T-helper 9 cell (primary cell): ENCODE measurements at places on chromosomes 6 and 20.

DNA sequence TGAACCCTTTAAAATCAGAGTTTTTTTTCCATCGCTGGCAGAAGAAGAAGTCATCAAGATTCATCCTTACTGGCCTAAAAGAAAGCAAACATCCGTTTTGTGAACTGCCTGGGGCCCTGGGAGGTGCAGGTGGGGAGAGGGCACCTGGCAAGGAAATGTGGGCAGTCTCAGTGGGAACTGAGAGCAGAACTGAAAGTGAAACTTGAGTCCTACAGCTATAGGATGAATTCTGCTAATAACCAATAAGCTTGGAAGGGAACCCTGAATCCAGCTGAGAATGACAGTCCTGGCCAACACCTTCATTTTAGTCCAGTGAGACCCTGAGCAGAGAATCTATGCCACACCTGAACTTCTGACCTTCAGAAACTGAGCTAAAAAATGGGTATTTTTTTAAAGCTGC, 130.1 kb upstream of the ASCC3 start:
- DNase-seq: no peak

- no peak for DNase-seq
Measured at GRCh38 chr20:48064929-48065328, 279.6 kb upstream of the SULF2 start.

- no peak for DNase-seq
Measured at GRCh38 chr6:87482366-87482765, 9.6 kb downstream of the SLC35A1 start.

- DNase-seq: no peak
Measured at GRCh38 chr20:22815206-22815551, 219.9 kb upstream of the SSTR4 start.

DNA sequence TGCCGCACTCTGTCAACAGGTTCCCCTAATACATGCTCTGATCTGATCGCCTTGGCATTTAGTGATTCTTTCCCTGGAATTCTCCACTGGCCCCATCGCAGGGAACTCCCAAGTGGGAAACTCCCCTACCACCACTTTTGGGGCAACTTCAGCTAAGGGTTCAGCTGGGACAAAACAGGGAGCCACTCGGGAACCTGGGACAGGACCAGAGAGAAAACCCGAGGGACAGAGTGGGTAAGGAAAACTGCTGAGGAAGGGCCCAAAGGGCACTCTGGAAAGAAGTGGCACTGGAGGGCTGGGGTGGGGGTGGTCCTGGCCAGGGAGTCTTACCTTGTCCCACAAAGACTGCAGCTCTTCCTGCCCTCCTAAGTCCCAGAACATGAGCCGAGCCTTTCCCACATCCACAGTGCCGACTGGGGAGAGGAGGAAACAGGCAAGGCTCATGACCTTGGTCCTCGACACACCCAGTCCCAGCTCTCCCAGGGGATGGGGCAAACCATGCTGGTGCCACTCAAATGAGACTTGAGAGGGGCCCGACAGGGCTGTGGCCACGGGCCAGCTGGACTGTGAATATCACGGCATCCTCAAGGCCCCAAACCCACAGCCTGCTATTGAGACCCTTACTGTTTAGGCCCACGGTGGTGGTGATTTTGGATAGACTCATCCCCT, 1.6 kb downstream of the ARFRP1 start:
- no peak for DNase-seq

- DNase-seq: no peak
Measured at GRCh38 chr20:58652606-58653294, 1.7 kb downstream of the STX16 start.

DNA sequence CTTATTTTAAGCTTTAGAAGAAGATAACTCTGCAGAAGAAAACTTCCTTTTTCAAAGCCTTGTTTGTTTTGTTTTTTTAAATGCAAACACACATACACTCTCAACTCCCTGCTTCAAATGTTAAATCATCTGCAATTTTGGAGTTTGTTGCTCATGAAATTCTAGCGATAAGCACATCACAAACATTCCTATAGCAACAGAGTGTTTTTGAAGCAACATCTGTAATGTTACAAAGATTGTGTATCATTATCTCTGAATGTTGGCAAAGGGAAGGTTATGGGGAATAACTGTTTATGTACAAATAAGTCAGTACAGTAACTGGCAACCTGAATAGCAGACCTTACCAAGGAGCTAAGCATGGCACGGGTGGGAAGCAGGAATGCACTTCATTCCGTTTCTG, 84.8 kb upstream of the MRPS10 start:
- no peak for DNase-seq

- DNase-seq: no peak
Measured at GRCh38 chr6:36997811-36998722, 7.4 kb upstream of the FGD2 start.

- no peak for DNase-seq
Measured at GRCh38 chr6:79604583-79605037, 26.5 kb upstream of the SH3BGRL2 start.

GRCh38 chr6:137784583-137784982, 82.5 kb upstream of the TNFAIP3 start:
- no peak for DNase-seq

- DNase-seq: no peak
Measured at GRCh38 chr6:17450832-17451231, 57.4 kb downstream of the CAP2 start.

- DNase-seq: no peak
Measured at GRCh38 chr6:34323300-34323699, 69.2 kb downstream of the NUDT3 start.
